ENCODE measurements at places on chromosomes 5 and 9.

- DNase-seq = no peak
Measured at GRCh38 chr9:38374847-38375571, 17.5 kb upstream of the ALDH1B1 start.

- DNase-seq = no peak
Measured at GRCh38 chr9:4292781-4293180, 7.1 kb downstream of the GLIS3 start.

DNA sequence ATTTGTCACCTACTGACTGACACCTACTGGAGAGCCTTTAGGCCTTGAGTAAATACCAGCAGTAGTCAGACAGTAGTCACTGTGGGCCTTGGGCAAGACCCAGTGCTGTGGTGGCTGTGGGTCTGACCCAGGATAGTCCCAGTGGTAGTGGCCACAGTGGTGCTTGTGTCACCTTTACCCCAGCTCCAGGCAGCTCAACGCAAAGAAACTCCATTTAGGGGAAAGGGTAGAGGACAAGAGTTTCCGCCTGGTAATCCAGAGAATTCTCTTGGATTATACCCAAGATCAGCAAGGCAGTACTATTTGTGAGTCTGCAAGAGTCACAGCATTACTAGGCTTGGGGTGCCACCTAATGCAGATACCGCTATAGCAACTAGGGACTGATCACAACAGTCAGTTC lies 28.9 kb downstream of the CERT1 start:
- DNase-seq = no peak

DNA sequence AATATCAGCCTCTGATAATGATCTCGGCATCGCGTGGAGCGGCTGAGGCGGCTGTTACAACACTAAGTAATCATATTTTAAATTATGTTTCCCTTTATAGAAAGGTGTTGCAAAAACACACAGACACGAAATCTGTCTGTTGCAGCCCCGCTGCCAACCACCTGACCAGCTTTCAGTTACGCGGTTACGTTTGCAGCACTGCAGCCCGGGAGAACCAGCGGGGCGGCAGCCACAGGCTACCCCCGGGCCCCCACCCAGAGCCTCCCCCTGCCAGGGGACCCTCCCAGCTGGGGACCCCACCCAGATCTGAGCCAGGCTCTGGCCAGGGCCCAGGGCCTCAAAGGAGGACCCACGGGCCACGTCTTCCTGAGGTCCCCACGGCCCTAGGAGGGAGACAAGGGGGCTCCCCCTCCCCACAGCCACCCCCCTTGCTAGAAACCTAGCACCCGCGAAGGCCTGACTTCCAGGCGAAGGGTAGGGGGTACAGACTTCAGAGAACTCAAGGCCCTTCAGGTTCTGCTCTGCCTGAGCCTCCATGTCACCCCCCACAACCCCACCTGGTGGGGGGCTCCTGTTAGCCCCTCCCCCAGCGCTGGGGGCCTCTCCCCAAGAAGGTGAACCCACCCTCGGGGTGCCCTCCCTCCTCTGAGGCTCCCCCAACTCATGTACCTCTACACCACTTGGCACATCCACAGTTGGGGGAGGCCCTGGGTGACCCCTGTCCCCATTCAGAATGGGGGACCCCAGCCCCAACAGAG lies 6.0 kb downstream of the NACC2 start:
- DNase-seq = peak; percentile 63

GRCh38 chr5:129906177-129906887 lies 2.1 kb downstream of the CHSY3 start:
- peak; percentile 74 for DNase-seq

GRCh38 chr9:129173296-129174101 lies 4.6 kb downstream of the IER5L start:
- no peak for DNase-seq

- DNase-seq = no peak
Measured at GRCh38 chr5:37370550-37370863, 399 bp downstream of the NUP155 start.

DNA sequence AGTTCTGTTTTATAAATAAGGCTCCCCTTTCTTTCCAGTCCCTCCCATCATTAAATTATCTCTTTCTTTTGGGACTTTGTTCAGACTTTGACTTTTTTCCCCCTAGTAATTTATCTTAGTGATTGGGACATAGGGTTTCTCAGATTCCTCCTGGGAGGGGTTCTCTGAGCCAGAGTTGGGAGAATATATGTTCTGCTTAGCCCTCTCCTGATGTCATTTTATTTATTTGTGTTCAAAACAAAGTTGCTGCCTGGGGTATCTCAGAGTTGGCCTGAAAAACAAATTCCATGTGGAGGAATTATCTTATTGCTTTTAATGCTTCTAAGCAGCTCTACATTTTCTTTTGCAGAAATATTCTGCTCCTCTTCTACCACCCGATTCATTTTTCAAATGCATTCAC lies 211.0 kb downstream of the PCSK5 start:
- no peak for DNase-seq

DNA sequence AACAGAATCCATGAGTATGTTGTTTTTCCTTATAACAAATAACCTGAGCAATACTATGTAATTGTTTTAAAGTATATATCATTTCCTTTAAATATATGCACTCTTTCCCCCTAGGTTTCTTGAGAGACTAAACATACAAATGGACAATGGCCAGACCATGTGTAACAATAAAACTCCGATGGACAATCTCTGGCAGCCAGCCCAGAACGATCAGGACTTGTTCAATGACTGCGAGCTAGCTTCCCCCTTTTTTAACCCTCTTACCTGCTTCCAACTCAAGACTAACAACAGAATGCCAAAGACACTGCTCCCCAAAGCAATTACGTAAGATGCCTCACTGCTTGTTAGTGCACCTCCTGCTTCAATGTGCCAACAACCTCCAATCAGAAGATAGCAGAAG lies 94.9 kb downstream of the HTR4 start:
- DNase-seq = no peak

- DNase-seq = no peak
Measured at GRCh38 chr5:170161069-170161468, 55.4 kb downstream of the FOXI1 start.

DNA sequence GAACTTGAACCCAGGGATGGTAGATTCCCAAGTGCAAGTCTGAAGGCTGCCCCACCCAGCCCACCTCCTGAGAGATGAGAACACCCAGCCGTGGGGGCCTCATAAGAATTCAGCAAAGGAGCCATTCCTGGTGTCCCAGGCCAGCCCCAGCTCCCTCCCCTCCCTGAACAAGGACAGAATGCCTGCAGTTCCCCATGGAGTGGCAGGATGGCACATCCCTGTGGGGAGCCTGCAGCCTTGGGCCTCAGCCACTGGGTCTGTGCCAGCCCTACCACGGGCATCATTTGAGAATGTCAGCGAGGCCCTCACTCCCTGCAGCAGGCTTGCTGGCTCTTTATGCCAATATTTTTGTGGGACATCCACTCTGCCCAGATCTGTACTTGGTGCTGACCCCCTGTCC lies 36.2 kb upstream of the RAPGEF1 start:
- DNase-seq = no peak

DNA sequence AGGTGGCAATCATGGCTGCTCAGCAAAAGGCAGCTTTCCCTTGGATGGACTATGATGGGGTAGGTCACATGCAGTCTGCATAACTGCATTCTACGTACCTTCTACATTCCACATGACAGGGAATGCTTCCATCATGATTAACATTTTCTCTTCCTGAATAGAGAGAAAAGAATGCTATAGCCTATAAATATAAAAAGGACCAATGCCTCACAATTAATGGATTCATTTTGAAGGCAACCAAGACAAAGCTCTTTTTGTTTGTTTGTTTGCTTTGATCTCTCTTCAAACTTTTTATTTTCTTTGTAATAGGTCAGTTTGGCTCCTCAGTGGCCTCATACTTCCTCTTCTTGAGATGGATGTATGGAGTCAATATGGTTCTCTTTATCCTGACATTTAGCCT lies 201.3 kb downstream of the ALDH1A1 start:
- no peak for DNase-seq

DNA sequence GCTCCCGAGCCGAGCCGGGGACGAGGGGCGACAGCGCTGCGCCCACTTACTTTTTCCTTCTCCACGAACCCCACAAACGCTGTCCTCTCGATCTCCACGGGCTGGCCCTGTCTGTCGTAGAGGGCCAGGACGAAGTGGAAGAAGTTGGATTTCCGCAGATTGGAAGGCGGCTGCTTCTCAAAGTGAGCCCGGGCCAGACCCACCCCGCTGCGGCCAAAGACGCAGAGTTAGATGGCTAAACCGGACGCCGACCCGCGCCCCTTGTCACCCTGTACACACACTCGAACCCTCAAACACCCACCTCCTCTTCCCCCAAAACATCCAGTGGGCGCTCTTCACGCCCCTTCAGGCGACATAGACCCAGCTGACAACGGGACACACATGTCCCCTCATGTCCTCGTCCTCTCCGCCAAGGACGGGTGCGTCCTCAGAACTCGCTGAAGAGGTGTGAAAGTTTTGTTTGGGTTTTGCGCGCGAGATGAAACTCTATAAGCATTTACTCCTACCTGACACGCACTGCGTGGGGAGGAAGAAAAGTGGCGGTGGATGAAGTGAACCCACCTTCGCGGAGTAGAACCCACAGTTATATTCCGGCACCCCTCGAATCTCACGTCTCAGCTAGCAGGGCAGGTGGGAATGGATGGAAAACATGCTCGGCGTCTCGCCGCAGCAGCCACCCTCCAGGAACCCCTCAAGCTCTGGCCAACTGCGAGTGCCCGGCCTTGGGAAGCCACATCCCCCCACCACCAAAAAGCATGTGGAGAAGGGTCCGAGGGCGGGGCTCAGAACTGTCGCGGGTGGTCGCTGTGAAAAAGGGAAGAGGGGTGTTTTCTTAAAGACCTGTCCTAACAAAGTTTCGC lies 2.6 kb downstream of the EBF1 start:
- DNase-seq = no peak

DNA sequence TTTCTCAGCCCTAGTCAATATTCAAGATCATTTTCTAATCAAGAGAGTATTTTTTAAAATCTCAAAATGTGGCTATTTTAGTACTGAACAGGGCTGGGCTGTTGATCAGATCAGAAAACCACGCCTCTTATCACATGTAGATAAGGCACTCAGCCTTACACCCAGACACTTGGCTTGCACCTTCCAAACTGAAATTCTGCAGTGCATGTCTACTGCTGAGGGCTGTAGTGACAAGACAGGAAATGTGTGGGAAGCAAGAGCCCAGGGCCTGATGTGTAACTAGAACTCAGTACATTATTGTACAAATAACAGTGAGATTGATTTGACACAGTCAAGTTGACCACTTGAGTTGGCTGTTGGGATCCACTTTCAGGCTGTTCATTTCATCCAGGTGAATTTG lies 48.6 kb downstream of the UBE2QL1 start:
- peak; percentile 8 for DNase-seq

DNA sequence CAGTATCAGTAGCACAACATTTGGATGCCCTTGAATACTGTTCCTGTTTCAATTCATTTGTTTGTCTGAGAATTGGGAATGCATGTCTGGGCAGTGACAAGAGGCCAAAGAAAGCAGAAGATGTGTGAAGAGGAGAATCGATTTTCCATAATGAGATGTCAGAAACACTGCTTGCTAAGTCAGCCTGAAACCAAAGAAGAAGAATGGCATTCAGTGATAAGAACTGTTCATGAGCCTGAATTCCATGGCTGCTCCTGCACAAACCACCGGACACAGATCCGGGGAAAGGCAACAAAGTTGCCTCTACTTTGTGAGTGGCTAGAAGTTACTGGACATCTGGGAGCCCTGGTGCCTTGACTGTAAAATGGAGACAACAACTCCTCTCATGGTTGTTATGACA lies 207.2 kb upstream of the RASEF start:
- no peak for DNase-seq

DNA sequence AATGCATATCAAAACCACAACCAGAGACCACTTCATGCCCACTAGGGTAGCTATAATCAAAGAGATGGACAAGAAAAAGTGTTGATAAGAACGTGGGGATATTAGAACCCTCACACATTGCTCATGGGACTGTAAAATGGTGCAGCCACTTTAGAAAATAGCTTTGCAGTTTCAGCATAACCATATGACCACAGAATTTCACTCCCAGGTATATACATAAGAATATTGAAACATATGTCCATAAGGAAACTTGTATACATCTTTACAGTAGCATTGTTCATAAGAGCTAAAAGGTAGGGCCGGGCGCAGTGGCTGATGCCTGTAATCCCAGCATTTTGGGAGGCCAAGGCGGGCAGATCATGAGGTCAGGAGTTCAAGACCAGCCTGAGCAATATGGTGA lies 56.4 kb downstream of the S1PR3 start:
- DNase-seq = no peak

DNA sequence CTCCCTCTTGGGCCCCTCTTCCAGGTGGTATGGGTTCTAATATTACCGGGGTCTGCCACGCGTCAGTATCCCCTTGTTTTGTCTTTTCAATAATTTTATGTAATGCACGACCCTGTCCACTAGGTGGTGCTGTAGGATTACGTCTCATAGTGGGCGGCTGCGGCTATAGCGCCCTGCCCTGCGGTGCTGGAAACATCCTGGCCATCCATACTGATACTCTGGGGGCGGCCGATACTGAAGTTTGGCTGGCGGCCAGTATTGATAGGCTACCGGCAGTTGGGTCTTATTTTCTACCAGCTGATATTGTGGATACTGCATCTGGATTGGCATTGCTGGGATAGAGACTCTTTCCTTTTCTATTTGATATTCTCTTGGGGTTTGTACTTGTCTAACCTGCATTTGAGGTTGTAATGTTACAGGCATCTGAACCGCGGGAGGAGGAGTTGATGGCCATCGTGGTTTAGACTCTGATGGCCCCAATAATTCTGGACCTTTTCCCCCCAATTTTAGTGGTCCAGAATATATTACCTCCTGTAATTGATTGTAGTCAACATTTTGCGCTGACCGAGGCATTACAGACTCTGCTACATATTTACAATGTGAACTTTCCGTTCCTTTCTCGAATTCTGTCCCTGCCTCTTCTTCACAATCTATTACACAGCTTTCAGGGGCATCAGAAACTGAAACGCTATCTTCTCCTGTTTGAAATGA lies 3.3 kb upstream of the TMEM141 start:
- no peak for DNase-seq

DNA sequence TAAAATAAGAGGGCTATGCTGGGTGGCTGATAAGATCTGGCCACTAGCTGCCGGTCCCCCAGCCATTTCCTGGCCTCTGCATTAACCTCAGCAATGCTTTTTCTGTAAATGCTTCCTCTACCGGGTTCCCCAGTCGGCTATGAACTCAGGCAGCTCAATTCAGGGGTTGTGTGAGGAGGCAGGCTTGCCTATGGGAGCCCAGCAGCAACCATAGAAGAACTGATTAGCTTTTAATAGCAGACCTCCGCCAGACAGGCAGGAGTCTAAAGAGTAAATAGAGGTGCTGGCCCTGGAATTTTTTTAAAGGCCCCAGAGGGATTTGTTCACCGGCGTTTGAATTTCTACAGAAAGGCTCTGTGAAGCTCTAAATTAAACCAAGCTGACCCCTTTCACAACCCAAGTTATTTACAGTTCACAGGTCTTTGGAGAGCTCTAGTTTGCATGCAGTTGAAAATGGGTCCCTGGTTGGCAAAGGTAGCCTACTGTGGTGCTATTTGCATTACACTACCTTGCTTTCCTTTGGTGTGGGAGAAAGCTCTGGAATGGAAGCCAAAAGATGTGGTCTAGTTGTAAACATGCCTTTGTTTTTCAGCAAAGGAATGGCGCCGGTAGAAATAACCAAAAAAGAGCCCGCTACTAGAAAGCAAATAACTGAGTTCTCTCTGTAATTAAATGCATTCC lies 289.7 kb upstream of the SEMA6A start:
- DNase-seq = no peak

All from left forelimb (tissue), 1 donor.